ENCODE measurements at places on chromosomes 3 and 15. TPM values are rescaled to one million over a fixed set of nuclear protein-coding genes. Genes with fewer than 3 reads are reported as not detected.

MORC1 gene
- total RNA-seq, result 0.31 TPM

LRTM1 gene
- not detected for total RNA-seq

AADACL2 gene
- total RNA-seq, result not detected

TF gene
- total RNA-seq, result 9.2 TPM

GOLGA6L9 gene
- 3.2 TPM for total RNA-seq

ISG20 gene
- 1.9 TPM for total RNA-seq

SEMA3B gene
- total RNA-seq, result 2.2 TPM

FOXL2NB gene
- 10.2 TPM for total RNA-seq

DNA sequence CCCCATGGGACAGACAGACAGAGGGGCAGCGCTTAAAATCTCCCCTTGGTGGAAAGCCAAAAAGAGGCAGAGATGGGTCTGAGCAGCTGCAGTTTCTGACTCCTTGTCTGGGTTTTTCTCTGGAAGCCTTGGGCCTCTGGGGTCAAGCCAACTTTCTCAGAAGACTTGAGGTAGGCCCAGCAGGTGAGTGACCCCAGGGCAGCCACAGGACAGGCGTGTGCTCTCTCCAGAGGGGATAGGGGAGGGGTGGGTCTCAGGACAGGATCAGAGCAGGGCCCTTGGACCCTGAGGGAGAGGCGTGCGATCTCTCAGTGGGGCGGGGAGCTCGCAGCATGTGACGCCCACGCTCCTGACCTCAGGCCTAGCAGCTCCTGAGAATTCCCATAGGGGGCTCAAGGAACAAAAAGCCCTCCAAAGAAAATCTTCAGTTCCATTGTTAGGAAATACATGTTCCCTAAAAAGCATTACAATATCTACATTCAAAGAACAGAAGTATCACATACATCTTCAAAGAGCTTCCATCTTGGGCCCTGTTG lies 34.6 kb upstream of the DUSP7 start:
- H3K27ac ChIP-seq, result no peak overlapping the region
- H3K36me3 ChIP-seq, result peaks cover 17% of the 10 kb centered on the region
- DNase-seq, result no peak
- no peak overlapping the region for H3K4me3 ChIP-seq

GRCh38 chr15:40554161-40554525 lies 10.7 kb downstream of the CCDC32 start:
- H3K36me3 ChIP-seq, result peaks cover 69% of the 10 kb centered on the region
- no peaks in the 10 kb centered on the region for H3K27me3 ChIP-seq
- H3K27ac ChIP-seq, result no peak overlapping the region
- H3K4me1 ChIP-seq, result peaks cover 38% of the 10 kb centered on the region
- DNase-seq, result no peak
- H3K4me3 ChIP-seq, result no peak overlapping the region

DNA sequence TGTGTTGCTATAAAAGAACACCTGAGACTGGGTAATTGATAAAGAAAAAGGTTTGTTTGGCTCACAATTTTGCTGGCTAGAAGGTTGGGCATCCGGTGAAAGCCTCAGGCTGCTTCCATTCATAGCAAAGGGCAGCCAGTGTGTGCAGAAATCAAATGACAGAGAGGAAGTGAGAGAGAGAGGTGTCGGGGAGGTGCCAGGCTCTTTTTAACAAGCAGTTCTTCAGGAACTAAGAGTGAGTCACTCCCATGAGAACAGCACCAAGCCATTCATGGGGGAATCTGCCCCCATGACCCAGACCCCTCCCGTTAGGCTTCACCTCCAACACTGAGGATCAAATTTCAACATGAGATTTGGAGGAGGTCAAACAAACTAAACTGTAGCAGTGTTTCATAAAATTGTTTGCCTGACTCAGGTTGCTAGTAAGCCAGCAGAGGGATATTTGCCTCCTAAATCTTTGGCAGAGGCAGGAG lies 4.5 kb upstream of the PARP15 start:
- peaks cover 7% of the 10 kb centered on the region for H3K4me1 ChIP-seq
- no peak overlapping the region for H3K4me3 ChIP-seq
- no peak for DNase-seq
- peaks cover 17% of the 10 kb centered on the region for H3K36me3 ChIP-seq

GRCh38 chr3:67569324-67569723 lies 85.1 kb downstream of the SUCLG2 start:
- no peaks in the 10 kb centered on the region for H3K36me3 ChIP-seq
- no peaks in the 10 kb centered on the region for H3K27me3 ChIP-seq
- DNase-seq, result no peak
- no peak overlapping the region for H3K27ac ChIP-seq

DNA sequence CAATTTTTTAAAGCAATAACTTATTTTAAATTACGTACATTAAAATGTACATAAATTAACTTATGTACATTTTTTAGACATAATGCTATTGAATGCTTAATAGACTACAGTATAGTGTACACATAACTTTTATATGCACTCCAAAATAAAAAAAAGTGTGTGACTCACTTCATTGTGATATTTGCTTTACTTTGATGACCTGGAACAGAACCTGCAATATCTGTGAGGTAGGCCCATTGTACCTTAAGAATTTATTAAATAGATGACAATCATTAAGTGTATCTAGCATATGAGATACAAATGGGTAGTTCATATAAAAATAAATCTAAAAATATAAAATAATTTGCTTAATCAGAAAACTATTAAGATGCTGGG lies 276.7 kb downstream of the NFKBIZ start:
- no peak overlapping the region for H3K4me3 ChIP-seq
- H3K4me1 ChIP-seq, result no peaks in the 10 kb centered on the region
- H3K27me3 ChIP-seq, result no peaks in the 10 kb centered on the region
- no peaks in the 10 kb centered on the region for H3K36me3 ChIP-seq
- no peak overlapping the region for H3K27ac ChIP-seq

GRCh38 chr15:66770518-66771350 lies 68.7 kb downstream of the SMAD6 start:
- H3K4me3 ChIP-seq, result no peak overlapping the region
- no peak for DNase-seq
- H3K36me3 ChIP-seq, result peaks cover 8% of the 10 kb centered on the region

GRCh38 chr3:148106062-148106461 lies 591.6 kb upstream of the AGTR1 start:
- H3K27me3 ChIP-seq, result no peaks in the 10 kb centered on the region
- H3K4me1 ChIP-seq, result no peaks in the 10 kb centered on the region
- no peak for DNase-seq
- no peak overlapping the region for H3K4me3 ChIP-seq

DNA sequence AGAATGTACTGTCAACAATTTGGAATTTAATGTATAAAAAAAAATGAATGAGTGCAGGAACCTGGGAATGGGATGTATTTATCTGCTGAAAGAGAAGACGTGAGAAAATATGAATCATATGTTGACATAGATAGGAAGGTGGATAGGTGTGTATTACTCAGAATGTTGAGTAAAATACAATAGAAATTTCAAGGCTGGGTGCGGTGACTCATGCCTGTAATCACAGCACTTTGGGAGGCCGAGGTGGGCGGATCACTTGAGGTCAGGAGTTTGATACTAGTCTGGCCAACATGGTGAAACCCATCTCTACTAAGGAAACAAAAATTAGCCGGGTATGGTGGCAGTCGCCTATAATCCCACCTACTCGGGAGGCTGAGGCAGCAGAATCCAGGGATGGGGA lies 202.8 kb downstream of the CADM2 start:
- H3K27me3 ChIP-seq, result no peaks in the 10 kb centered on the region
- no peak for DNase-seq
- no peak overlapping the region for H3K4me3 ChIP-seq
- no peaks in the 10 kb centered on the region for H3K36me3 ChIP-seq
- H3K27ac ChIP-seq, result no peak overlapping the region

GRCh38 chr15:51227940-51228732 lies 110.3 kb downstream of the CYP19A1 start:
- peaks cover 11% of the 10 kb centered on the region for H3K4me1 ChIP-seq
- DNase-seq, result peak; percentile 74
- peak overlapping the region; percentile 82 for H3K27ac ChIP-seq
- no peak overlapping the region for H3K4me3 ChIP-seq
- no peaks in the 10 kb centered on the region for H3K36me3 ChIP-seq

GRCh38 chr3:137047240-137047639 lies 89.5 kb downstream of the IL20RB start:
- H3K27me3 ChIP-seq, result peaks cover 4% of the 10 kb centered on the region
- no peaks in the 10 kb centered on the region for H3K4me1 ChIP-seq
- DNase-seq, result no peak
- no peak overlapping the region for H3K4me3 ChIP-seq
- H3K27ac ChIP-seq, result no peak overlapping the region

GRCh38 chr3:35677797-35678196 lies 38.5 kb downstream of the ARPP21 start:
- no peak overlapping the region for H3K27ac ChIP-seq
- DNase-seq, result no peak
- H3K4me1 ChIP-seq, result no peaks in the 10 kb centered on the region
- H3K27me3 ChIP-seq, result no peaks in the 10 kb centered on the region
- no peak overlapping the region for H3K4me3 ChIP-seq
- no peaks in the 10 kb centered on the region for H3K36me3 ChIP-seq

GRCh38 chr3:48394391-48394790 lies 22.4 kb downstream of the FBXW12 start:
- no peaks in the 10 kb centered on the region for H3K4me1 ChIP-seq
- no peaks in the 10 kb centered on the region for H3K27me3 ChIP-seq
- no peaks in the 10 kb centered on the region for H3K36me3 ChIP-seq
- H3K27ac ChIP-seq, result no peak overlapping the region
